ENCODE measurements at places on chromosomes 13 and 19.

DNA sequence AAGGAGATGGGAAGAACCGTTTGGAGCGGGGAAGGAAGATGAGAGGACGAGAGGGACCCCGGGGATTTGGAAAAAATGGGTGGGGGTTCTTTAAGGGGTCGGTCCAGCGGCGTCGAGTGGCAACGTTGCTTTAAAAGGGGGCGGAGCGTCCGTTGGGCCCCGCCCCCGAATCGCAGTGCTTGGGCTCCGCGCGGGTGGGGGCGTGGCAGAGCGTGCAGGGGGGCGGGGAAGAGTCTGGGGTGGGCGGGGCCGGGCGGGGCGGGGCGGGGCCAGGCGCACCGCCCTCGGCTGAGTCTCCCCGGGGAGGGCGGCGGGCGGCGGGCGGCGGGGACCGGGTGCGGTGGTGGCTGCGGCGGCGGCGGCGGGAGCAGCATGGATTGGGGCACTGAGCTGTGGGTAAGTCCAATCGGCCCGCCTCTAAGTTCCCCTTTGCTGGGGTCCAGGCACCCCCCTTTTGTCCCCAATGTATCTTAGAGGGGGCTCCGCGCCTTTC lies at the start of gene TRIP10:
Gene TRIP10 (plus strand): TSS at position 291 of the 493 bp plus-strand sequence. CDS start 82 bp downstream, at position 373.
- DNase-seq = peak; percentile 40

GRCh38 chr13:66553391-66553790 lies 676.7 kb downstream of the PCDH9 start:
- no peak for DNase-seq

GRCh38 chr13:44976196-44976595 lies 13.1 kb downstream of the NUFIP1 start:
- DNase-seq = no peak

DNA sequence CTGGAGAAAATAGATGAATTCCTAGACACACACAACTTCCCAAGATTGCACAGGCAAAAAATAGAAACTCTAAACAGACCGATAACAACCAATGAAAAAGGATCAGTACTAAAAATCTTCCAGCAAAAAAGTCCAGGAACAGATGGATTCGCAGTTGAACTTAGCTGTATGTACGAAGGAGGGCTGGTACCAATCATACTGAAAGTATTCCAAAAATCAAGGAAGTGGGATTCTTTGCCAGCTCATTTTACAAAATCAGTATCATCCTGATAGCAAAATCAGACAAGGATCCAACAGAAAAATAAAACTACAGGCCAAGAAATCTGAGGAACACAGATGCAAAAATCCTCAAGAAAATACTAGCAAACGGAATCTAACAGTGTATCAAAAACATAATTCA lies 6.5 kb upstream of the LILRB2 start:
- DNase-seq = no peak

DNA sequence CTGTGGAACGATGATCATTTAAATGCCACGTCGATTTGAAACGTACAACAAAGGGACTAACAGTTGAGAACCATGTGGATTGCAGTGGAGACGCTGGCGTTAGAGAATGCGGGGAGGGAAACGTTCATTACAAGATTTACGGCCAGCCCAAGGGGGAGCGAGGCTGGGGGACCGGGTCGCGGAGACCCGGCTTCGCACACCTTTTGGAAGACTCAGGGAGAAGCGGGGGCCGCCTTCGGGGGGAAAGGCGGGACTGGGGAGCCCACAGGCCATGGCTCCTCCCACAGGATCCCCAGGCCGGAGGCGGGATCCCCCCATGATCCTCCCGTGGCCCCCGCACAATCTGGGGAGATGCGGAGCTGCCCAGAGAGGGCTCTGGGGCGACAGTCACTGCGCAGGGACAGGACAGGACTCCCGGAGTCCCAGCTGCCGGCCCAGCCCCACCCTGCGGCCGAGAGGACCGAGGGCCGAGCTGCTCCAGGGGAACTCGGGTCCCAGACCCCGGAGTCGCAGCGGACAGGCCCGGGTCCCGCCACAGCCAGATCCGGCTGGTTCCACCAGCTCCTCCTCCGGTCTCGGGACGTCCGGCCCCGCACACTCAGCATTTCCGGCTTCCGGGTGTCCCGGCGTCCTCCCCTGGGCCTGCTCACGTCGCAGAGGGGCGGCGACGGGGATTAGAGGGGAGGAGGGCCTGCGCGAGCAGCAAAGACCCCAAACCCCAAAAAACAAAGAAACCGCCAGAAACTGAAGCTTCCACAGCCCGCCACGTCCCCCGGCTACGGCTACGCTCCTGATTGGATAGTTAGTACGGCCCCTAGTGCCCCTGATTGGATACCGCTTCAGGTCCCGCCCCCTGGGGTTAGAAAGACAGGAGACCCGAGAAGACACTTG lies 21.1 kb upstream of the OR10H1 start:
- DNase-seq = peak; percentile 91

GRCh38 chr13:43664700-43665191 lies 122.0 kb downstream of the ENOX1 start:
- DNase-seq = no peak

DNA sequence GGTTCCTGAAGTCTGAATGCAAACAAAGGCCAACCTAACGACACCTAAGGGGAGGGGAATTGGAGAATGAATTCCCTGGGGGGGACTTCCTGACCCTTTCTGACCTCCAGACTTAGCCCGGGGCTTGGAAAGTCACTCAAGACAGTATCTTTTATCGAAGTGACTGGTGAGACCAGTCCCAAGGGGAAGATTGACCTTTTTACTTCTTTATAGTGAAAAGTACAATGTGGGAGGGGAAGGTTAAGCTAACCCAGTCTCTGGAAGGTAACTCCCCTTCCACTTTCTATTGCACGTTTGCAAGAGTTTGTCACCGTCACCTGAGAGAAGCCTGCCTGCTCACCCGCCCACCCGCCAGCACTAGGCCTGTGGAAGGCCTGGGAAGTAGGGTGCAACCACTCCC lies 111.9 kb downstream of the EFNB2 start:
- no peak for DNase-seq

GRCh38 chr13:33132644-33133440 lies 116.6 kb downstream of the KL start:
- no peak for DNase-seq

DNA sequence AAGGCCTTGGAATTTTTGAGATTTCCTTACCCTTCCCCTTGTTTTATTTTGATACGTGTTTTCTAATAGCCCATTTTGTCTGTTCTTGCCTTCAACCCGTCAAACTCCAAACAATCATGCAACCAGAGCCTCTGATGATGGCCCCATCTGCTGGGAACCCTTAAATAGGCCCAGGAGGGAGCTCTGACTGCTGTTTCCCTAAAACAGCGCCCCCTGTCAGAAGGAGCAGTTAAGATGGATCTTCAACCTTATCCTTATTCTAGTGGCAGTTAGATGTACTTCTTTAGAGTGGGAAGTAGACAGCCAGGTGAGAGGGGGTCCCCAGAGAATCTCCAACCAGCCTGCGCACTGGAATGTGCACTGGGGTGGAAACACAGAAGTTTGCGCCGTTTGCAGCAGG lies 1031.0 kb upstream of the PCDH9 start:
- no peak for DNase-seq

- no peak for DNase-seq
These were observed 20.5 kb downstream of the SLC15A1 start for GRCh38 chr13:98731925-98732324.

DNA sequence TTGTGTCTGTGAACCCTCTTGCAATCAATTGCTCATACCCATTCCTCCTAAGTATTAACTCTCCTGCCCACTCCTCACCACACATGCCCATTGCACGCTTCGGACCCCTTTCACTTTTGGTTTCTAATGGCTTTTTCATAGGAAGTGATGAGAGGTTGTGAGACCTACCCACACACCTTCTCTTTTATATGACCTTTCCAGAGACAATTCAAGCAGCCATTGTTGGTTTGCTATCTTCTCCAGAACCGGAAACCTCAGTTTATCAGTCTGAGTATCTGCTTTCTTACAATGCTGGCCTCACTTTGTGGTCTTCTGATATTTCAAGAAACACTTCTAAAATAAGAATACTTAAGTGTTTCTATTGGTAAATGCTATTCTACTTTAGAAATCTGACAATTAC lies 1550.8 kb upstream of the SLC10A2 start:
- DNase-seq = no peak

DNA sequence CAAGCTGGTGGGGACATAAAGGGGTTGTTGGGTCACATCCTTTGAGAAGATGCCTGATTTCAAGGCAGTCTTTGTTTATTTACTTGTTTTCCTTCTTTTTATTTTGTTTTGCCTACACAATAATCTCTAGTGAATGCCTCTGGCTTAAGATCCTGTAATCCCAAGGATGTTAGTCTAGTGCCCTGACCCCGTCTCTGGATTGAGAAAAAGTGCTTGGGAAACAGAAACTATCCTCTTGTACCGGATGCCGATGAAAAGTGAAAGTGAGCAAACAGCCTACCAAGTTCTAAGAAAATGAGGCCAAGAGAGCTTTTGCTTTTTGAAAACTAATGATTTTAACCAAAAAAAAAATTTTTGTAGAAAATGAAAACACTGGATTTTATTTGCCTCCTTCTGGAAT lies 42.1 kb upstream of the C1QTNF9 start:
- no peak for DNase-seq

DNA sequence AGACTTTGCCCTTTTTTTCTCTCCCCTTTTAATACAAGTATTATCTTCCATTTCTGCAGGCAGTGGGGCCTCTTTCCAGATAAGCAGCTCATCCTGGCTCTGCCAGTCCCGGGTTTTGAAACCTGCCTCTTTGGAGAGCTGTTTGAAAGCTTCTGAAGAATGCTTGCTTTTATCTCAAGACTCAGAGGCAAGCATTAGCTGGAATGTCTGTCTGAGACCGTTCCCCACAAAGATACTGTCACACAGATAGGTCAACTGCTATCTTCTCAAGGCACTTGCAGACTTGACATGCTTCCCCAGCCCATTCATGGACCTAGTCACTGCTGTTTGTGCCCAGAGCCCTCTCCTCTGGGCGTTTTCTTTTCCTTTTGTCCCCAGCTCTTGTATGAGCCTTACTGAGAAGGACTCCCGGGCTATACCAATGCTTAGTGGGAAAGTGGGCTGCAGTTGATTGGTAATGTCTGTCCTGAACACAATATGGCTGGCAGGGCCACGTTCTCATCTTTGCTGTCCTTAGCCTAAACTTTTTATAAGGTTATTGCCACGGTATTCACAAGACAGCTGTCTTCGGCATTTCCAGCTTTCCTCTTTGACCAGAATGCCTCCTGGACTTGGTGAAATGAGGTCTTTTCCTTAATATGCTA lies 13.4 kb downstream of the SERP2 start:
- no peak for DNase-seq

- no peak for DNase-seq
These were observed 54.0 kb upstream of the TNFRSF19 start for GRCh38 chr13:23516190-23516589.

DNA sequence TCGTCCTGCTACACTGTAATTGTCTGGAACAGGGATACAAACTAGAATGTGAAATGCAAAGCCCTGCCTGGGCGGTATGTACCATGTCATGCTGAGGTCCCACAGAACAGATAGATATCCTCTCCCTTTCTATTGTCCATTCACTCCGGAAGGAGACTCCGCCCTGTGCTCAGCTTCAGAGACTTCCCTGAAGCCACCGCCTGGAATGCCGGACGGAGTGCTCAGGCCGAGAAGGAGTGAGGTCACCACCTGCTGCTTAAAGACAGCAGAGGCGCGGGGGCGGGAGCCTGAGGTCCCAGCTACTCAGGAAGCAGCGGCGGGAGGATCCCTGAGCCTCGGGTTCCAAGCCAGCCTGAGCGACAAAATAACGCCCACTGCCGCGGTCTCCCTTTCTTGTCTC lies 890 bp upstream of the ZNF611 start:
- DNase-seq = no peak

- no peak for DNase-seq
These were observed 70.0 kb downstream of the GPC6 start for GRCh38 chr13:93296584-93296983.

GRCh38 chr13:51588406-51588949 lies 4.2 kb downstream of the WDFY2 start:
- no peak for DNase-seq

DNA sequence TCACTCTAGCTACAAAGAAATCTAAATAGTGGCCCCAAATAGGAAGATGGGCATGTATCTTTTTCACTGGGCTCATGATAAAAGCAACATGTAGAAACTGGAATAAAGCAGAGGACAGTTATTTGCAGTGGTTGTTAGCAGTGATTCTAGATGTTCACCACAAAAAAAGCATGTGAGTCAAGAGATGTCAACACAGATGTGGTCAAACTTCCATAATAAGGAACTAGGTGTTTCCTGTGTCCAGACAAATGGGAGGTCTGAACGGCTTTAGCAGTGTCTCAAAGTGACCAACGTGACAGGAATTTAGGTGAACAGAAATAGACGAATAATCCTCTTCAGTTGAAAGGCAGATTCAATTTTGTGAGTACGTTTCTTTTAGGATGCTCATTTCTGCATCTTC lies 162.7 kb downstream of the TBC1D4 start:
- no peak for DNase-seq

DNA sequence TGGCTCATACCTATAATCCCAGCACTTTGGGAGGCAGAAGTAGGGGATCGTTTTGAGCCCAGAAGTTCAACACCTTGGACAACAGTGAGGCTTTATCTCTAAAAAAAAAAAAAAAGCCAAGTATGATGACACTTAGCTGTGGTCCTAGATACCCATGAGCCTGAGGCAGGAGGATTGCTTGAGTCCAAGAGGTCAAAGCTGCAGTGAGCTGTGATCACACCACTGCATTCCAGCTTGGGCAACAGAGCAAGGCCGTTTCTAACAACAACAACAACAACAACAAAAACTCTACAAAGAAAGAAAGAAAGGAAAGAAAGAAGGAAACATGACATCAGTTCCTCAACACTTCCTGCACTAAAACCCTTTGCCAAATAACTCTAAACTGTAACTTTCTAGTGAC lies 265.1 kb upstream of the DACH1 start:
- no peak for DNase-seq

- DNase-seq = no peak
These were observed 1.2 kb upstream of the TRIM13 start for GRCh38 chr13:49995625-49996101.

- no peak for DNase-seq
These were observed 20.3 kb upstream of the RNASEH2B start for GRCh38 chr13:50889317-50889716.

- DNase-seq = no peak
These were observed 49.9 kb downstream of the SOX21 start for GRCh38 chr13:94662274-94662945.

GRCh38 chr13:30787738-30788525 lies 52.6 kb downstream of the ALOX5AP start:
- DNase-seq = no peak

DNA sequence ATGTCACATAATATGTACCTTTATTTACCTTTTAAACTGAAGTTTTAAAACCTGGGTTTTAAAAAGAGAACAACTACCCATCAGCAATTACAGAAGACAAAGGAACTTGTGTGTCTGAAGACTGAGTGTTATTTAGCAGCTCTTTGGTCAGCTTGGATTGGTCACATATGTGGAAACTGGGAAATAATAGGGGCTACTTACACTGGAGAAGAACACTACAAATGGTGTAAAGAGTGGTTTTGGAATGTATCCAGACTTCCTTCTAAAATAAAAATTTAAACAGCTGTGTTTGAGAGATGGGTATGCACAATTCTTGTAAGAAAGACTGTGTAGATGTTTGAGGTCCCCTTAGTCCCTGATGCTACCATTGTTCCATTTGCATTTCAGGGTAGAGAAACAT lies 13.3 kb downstream of the TNFRSF19 start:
- DNase-seq = no peak
